Femur (tissue), 1 donor: ENCODE measurements at places on chromosomes 1 and 21.

GRCh38 chr1:33348676-33349080 lies 27.8 kb upstream of the A3GALT2 start:
- no peak for DNase-seq

- DNase-seq: no peak
Measured at GRCh38 chr1:176315519-176316220, 108.6 kb upstream of the COP1 start.

DNA sequence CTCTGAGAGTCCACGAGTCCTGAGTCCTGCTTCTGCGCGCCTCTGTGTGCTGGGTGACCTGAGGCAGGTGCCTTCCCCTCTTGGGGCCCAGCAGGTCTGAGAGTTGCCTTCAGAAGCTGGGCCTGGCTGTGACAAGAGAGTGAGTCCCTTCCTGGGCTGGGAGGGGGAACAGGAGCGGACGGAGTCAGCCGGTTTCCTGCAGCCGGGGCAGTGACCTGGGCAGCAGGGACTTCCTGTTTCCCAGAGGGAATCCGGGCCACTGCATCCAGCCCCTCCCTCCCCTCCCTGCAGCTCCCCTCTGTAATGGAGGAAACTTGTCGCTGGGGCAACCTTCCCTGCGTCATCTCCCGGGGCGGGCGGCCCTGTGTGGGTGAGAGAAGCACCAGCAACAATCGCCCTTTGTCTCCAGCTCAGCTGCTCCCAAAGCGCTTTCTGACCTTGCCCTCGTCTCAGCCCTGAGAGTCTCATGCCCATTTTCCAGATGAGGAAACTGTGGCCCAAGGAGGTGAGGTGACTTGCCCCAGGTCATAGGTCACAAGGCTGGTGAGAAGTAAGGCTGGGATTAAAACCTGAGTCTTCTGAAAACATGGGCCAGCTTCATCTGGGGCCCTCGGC lies 61.1 kb downstream of the SDC3 start:
- DNase-seq: peak; percentile 78

DNA sequence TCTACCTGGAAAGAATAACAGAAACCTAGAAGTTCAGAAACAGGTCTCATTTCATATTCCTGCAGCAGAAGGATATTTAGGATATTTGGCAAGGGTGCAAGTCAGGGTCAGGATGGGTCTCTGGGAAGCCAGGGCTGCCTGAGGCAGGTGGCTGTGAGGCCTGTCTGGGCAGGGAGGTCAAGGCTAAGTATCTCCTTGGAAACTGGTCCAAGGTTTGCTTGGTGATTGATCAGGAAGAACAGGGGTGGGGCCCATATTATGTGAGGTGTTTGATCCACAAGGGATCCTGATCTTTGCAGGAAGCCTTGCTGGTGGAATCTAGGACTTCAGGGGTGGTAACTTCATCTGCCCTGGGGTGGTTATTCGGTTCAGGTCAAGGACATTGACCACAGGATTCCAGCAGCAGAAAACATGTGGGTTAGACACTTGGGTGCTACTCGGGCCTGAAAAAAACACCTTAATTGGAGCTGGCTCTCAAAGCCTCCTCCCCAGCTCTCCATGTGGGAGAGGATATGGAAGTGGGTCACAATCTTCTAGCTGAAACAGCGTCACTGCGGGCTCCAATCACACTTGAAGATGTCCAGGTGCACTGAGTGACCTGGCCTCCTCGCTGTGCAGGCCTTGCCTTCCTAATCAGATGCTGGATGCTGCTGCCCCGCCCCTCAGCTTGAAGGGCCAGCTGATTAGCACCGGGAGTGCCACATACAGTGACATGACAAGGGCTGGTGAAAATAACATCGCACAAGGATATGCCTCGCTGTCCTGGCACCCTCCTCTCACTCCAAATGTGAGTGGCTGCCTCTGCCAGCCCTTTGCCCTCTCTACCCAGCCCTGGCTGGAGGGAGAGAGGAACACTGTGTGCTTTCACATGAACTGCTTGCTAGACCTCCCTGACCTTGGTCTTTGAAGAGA lies 8.7 kb downstream of the CTNNBIP1 start:
- no peak for DNase-seq

DNA sequence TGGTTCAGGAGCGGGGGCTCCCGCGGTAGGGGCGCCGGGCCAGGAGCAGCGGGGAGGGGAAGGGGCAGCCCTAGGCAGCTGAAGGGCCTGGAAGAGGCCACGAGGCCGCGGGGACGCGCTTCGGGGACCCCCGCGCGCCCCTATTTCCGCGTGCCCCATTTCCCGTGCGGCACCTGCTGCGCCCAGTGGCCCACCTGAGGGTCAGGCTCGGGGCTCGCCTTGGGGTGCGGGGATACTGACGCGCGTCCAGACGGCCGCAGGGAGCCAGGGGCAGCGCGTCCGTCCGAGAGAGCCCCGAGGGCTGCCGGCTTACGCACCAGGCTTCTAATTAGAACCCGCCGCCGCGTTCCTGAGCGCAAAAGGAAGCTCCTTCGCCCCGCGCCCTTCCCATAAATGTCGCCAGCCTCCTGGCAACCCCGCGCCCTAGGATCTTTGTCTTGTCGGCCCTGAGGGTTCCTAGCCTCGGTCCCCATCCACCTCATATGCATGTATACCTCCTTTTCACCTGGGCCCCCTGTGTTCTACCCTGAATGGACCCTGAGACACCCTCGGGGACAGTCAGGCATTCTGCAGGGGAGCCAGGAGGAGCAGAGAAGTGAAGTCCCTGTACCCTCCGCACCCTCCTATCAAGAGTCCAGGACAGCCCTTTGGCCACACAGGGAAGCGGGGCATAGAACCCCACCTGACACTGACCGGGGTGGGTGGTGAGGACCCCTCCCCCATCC lies 1.8 kb downstream of the WNT3A start:
- DNase-seq: no peak

- DNase-seq: no peak
Measured at GRCh38 chr1:77395051-77395450, 113.2 kb downstream of the AK5 start.

DNA sequence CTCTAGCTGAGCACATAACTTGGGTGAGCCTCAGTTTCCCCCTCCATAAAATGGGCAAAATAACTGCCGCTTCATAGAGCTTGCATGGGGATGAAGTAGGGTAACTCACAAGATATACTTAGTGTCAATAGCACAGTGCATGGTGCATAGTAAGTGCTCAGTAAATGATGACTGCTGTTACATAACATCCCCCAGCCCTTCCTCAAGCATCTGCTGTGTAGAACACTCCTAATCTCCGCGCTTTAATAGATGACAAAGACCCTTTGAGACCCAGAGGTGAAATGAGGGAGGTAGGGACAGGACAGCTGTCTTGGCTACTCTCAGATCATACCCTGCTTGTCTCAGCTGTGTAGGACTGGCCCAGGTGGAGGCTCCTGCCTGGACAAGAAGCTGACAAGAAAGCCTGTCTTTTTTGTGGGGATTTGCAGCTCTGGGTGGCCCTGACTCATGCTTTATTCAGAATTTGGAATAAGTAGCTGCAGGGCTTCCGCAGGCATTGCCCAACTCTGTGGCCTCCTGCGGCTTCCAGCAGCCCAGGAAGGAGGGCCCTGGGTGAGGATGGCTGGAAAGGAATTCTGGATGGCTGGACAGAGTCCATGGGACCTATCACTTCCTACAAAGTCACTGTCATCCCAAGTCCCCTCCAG lies 20.7 kb upstream of the PADI4 start:
- DNase-seq: no peak

- no peak for DNase-seq
Measured at GRCh38 chr1:71766748-71767147, 515.6 kb downstream of the NEGR1 start.

GRCh38 chr1:44827197-44828002 lies 15.7 kb downstream of the PTCH2 start:
- DNase-seq: peak; percentile 36

DNA sequence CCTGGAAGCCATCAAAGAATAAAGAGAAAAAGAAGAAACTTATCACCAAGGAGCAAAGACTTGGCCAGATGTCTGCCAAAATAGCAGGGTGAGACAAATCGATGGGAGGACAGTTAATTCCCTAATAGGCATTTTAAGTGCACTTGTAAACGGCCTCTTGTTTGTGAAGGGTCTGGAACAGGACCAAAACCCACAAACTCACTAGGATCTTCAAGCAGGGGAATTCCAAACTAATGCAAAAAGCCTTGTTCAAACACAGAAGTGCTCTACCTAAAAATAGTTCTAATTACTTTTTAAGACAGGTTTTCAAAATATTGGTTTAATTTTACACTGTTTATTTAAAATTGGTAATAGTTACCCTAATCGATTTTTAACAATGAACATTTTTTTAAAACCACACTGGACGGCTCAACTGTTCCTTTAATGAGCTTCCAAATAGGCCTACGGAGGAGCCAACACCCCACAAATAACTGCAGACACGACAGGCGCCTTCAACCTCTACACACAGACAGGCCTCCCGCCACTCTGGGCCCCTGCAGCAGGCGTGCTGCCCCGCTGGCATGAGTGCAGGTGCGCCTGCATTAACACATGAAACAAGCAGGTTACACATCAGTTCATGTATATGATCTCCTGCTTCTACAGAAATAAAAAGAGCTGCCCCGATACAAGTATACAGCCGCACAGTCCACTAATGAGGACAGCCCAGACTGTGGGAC lies 15.8 kb downstream of the UBE2G2 start:
- DNase-seq: no peak

DNA sequence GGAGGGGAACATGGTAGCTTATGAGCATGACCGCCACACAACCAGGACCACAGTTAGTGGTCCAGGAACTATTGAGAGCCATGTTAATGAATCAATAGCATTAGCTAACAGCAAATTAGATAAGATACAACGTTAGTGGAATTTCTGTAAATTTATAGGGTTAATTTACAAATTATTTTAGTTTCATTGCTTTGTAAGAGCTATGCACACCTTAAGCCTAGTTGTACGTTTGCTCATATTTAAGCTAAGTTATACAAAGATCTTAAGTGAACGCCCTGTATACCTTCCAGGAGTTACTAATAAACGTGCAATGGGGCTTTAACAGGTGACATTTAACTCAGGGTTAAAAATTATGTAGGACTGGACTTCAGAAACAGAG lies 749 bp downstream of the EXOSC10 start:
- DNase-seq: no peak

DNA sequence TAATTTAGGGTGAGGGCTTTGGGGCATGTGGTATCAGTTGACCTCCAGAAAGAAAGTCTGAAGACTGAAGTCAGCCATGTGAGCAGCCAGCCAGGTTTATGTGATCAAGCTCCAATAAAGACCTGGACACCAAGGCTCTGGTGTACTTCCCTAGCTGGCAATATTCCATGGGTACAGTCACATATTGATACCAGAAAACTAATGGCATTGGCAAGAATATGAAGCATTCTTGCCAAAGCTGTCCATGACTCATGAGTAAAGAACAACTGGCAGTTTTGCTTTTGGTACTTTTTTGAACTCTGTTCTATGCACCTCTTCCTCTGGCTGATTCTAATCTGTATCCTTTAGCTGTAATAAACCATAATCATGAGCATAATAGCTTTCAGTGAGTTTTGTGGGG lies 415.3 kb upstream of the CAMK1G start:
- no peak for DNase-seq

- no peak for DNase-seq
Measured at GRCh38 chr1:190196020-190196419, 281.6 kb downstream of the BRINP3 start.

DNA sequence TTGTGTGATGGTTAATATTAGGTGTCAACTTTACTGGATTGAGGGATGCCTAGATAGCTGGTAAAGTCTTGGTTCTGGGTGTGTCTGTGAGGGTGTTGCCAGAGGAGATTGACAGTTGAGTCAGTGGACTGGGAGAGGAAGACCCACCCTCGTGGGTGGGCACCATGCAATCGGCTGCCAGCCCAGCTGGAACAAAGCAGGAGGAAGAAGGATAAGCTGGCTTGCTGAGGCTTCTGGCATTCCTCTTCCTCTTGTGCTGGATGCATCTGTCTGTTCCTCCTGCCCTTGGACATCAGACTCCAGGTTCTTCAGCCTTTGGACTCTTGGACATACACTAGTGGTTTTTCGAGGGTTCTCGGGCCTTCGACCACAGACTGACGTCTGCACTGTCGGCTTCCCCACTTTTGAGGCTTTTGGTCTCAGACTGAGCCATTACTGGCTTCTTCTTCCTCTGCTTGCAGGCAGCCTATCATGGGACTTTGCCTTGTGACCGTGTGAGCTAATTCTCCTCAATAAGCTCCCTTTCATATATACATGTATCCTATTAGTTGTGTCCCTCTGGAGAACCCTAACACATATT lies 184.3 kb upstream of the LMO4 start:
- no peak for DNase-seq
